ENCODE measurements at places on chromosomes 2 and 18.

DNA sequence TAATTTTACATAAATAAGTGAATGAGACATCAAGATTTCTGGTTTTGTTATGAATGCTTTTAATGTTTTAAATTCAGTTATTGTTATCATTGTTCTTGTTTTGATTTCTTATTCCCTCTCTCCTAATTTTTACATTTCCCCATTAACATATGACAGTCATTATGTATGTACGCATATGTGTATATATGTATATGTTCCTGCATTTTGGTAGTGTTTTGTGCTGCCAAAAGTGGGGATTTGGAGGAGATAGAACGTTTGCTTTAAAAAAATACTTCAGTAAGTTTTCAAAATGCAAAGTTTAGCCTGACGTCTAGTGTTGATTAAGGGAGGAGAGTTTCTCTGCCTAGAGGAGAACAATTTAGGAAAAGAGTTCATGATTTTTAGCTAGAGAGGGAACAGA, 385.2 kb downstream of the EPHA4 start:
- no peak for DNase-seq

DNA sequence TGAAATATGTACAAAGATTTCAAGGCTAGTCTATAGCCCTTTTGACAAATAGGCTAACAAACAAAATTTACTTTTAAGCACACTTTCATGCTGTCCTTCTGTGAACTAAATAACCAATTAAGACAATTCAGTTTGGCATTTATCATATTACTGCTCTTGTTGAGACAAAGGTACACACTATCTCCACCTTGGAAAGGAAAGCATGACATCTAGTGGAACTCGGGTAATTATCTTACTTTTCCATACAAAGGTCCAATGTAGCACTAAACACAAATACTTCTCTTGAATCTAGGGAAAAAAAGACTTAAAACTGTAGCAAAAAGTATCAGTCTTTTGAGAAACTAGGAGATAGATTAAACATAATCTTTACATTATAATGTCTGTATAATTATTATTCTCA, 125.0 kb upstream of the CD226 start:
- DNase-seq, result peak; percentile 47

DNA sequence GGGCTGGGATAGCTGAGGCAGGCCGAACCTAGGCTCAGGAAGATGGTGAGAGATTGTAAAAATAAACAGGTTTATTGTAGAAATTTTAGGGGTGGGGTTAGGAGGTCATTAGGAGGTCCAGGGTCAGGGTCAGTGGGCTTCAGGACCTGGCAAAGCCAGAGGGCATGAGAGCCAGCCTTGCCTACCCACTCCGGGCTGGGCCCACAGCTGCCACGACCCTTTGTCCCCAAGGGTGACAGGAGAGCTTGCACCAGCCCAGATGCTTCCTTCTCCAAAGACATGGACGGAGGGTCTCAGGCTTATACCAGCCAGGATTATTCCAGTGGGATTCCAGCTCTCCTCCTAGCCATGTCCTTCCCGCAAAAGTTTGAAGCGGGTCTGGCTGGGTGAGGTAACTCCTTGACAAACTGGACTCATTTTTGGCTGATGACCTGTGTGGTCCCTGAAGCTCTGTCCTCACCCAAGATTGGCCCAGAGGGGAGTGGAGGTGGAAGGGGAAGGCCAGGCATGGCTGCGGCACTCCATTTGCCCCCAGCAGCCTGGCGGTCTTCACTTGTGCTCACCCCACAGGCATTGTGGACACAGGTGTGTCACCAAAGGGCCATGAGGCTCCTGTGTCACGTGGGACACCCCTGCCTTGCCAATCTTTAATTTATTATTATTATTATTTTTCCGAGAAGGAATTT, 23.8 kb upstream of the ATOH8 start:
- DNase-seq, result no peak

DNA sequence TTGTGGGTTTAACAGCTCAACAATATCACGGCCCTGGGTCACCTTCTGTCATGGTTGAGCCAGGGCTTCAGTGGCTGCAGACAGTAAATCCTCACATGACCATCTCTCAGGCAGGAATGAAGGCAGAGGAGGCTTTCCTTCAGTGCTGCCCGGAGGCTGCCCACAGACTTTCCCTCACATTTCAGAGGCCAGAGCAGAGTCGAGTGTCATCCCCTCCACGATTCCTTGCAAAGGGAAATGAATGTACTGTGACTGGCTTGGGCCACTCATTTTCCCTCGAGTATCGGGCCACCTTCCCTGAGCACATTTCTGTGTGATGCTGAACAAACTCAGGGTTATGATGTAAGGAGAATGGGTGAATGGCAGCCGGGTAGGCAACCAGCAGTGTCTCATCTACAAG, 10.0 kb upstream of the REEP1 start:
- DNase-seq, result no peak

DNA sequence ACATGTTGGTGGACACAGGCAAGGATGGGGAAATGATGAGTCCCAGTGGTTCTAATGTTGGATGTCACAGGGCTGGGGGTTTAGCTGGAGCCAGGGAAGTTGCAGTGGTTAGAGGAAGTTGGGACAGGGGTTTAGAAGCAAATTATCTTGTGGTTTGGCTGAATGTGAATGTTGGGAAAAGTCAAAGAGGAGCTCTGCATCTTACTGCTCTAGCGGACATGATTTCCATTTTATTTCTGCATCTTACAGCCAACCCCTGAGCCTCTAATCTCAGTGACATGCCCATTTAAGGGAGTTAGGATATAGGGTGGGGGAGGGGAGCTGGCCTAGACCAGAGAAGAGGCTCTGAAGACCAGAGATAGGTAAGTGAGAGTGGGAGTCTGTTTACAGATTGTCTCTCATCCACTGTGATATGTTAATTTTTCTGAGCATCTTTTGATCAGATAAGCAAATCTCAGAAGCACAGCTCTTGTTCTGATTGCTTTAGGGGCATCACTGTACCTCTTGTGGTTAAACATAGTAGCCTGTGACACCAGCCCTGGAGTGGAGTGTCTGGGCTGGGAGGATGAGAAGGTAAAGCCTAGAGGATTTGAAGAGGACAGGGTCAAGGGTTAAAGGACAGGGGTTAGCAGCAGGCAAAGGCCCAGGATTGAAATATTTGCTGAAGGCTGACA, 43.6 kb downstream of the SETBP1 start:
- DNase-seq, result no peak

- DNase-seq, result peak; percentile 6
Observed at GRCh38 chr2:127012868-127013267, 94.1 kb downstream of the BIN1 start.

DNA sequence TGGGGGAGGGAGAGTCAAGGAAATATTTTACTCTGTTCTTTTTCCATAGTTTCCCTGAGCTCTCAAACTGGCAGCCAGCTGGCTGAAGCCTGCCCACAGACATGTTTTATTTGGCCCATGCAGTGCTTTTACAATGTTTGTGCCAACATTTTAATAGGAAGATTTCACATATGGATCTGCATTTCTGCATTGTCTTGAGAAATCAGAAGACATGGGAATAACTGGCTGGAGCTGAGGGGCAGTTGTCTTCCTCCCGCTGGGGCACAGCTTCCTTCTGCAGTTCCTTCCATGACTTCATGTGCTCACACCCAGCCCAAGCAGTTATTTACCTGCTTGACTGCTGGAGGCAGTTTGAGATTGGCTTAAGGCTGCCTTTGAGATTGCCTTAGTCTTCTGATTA, 74.4 kb downstream of the PLCL1 start:
- peak; percentile 55 for DNase-seq

DNA sequence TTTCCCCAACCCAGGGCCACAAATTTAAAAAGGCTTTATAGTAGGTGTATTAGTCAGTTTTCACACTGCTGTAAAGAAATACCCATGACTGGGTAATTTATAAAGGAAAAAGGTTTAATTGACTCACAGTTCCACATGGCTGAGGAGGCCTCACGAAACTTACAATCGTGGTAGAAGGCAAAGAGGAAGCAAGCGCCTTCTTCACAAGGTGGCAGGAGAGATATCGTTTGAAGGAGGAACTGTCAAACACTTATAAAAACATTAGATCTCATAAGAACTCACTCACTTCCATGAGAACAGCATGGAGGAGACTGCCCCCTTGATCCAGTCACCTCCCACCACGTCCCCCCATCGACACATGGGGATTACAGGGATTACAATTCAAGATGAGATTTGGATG, 70.4 kb downstream of the FECH start:
- no peak for DNase-seq

DNA sequence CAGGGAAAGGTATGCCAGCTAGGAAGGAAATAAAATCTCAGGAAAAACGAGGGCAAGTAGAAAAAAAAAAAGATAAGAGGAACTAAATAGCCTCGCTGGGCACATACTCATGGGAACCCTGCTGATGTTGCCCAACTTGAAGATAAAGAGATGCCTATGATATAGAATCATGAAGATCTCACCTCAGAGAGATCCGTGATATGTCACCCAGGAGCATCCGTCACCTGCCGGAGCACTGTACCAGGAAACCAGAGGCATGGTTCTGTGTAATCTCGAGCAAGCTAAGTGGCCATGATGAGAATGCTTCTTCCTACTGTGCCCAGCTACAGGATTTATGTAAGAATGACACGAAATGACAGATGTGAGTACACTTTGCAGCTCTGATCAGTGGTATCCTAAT, 40.0 kb downstream of the CYP1B1 start:
- no peak for DNase-seq

DNA sequence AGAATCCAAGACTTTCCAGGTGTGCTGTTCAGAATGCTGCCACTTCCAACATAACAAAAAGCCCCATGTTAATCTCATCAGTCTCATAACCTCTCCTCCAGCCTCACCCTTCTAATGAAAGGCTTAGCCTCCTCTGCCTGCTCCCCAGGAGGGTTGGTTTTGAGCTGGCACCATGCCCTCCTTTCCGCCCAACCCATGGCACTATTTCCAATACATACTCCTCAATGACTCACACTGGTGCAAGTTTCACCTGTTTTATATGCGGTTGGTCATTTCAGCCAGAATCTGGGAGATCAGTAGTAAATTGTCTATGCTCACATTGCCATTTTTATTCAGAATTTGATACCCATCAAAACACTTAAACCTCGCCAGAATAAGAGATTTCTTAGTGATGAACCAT, 157.6 kb upstream of the NRP2 start:
- DNase-seq, result no peak

DNA sequence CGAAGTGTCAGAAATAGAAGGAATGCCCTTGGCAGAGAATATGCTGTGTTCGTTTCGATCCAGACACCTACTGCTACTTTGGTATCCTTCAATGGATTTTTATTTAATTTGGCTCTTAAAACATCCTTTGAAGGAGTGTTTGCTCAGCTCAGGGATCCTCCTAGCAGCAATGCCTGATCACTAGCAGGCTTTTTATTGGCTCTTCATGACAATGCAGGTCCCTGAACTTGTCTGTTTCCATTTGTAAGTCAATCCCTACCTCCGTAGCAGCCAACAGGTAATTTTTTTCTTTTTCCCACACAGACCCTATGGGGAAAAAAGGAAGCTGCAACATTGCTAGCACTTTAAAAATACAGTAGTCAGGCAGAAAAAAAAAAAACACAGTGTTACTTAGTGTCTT, 366.2 kb upstream of the LRRTM1 start:
- DNase-seq, result no peak

DNA sequence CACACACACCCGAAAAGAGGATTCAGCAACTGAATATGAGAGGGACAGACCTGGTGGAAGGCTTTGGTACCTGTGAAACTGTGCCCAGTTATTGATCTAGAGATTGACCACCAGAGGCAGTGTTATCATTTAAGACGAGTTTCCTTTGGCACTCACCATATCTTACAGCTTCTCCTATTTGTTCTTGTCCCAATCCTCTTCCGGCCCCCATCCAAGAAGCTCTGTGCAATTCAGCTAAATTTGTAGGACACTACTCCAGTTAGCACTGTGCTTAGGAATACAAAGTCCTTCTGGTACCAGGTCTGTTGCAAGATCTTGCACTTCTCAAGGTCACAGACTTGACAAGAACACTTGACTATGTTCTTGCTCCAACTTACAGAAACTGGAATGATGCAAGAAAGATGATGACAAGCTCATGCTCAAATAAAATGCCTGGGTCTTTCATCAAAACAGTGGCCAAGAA, 177.7 kb downstream of the TMEM247 start:
- DNase-seq, result peak; percentile 95

DNA sequence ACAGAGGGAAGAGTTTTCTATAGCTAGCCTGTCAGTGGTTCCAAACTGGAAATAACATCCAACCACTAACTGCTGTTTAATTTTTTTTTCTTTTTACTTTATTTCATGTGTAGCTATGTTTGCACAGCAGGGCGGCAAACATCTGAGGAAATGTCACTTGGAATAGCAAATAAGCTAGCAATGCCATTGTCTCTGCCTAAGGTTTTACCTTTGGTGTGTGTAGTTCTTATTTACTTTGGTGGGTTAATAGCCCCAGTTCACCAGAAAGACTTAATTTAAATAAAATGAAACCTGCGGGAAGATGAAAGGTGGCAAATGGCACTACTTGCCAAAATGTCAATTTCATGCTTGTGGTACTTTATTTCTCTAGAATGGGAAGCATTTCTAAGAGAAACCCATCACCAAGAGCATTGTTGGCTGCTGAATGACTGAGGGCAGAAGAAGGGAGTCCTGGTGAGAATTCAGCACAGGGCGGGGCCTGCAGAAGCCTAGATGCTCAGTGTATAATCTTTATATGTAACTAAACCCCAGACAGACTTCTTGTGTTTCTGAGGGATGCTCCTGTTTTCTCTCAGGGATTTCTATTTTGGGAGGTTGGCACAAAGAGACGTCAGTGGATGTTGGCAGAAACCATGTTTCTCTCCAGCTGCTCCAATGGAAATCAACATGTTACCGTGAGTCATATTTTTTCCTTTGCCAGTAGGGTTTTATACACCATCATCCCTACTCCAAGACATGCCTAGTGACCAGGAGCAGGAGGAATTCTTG, 300.4 kb upstream of the NT5C1B start:
- DNase-seq, result peak; percentile 51

GRCh38 chr2:21643180-21643579, 519.4 kb downstream of the TDRD15 start:
- DNase-seq, result no peak

- peak; percentile 46 for DNase-seq
Observed at GRCh38 chr18:59902131-59902992, 2.6 kb downstream of the PMAIP1 start.

DNA sequence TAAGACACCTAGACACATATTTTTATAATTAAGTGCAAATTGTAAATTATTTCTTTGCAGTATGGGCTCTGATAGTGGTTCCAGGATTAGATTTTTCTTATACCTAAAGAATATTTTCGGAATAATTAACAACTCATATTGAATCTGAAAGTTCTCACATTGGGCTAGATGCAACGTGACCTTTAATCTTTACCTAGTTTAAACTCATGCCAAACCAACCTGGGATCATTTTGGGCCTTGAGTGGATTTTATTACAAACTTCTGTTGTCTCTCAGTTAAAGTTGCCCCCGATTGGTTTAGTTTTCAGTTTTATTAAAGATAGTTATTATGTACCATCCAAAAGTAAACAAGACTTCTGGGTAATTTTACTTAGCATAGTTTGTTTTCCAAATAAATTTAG, 230.2 kb upstream of the VWC2L start:
- no peak for DNase-seq

DNA sequence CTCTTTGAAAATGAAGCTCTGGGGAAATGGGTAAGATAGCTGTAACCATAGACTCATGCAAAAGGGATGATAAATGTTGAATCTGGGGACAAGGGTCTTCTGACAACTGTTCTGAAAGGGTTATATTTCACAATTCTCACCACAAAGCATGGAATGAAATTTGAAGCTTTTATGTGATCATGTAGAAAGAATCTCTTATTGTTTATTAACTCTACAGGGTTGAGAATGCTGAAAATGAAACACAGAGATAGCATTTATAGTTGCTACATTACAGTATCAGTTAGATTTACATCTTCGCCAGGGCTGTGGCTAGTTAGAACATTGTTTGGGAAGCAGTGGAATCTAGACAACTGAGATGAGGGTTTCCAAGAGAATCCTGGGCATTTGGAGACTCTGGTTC, 97.4 kb upstream of the LHCGR start:
- DNase-seq, result peak; percentile 47

- peak; percentile 42 for DNase-seq
Observed at GRCh38 chr2:50529600-50530218, 502.2 kb downstream of the NRXN1 start.

Measured in AG10803 (cell line).